NCI-H1048 (cell line): ENCODE measurements at places on chromosomes 6 and 20.

DNA sequence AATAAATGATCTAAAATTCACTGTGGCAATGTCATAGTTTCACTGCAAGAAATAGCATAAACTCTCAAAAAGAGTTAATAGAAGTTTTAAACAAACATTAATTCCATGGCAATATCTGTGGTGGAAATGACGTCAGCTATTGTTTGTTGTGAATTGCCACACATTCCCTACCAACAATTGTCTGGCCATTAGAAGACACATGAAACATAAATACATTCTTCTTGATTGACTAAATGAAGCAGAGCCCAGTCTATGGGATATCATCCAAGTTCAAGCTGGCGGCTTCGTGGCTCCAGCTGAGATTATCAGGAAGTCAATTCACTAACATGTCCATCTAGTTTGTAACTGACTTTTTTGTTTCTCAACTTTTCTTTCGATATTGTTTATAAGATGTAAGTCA, 369.0 kb downstream of the ARHGAP18 start:
- DNase-seq = no peak

- DNase-seq = peak; percentile 36
Measured at GRCh38 chr20:41086402-41087324, 50.7 kb upstream of the PLCG1 start.

- DNase-seq = no peak
Measured at GRCh38 chr6:134170844-134171243, 118.4 kb upstream of the SLC2A12 start.

DNA sequence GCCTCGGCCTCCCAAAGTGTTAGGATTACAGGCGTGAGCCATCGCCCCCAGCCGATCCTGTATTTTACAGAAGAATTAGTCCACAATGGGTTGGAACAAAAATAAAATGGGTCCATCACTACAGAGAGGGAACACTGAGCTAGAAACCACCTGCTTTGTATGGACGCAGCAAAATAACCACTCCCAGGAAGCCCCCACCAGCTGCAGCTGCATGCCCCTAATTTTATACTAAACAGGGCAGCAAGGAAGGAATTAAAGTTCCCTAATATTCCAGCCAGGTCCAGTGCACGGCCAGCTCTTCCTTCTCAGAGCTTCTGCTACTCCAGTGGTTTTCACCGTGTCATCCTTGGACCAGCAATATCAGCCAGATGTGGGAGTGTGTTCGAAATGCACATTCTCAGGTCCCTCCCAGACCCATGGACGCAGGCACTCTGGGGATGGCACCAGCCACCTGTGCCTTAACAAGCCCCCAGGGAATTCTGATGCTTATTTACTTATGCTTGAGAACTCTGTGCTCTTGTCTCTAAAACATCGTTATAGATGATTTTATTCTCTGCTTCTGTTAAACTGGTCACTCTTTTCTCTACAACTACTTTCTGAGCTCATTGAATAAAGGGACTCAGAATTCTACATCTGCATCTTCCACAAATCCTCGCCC, 189.5 kb upstream of the SLC24A3 start:
- DNase-seq = no peak

DNA sequence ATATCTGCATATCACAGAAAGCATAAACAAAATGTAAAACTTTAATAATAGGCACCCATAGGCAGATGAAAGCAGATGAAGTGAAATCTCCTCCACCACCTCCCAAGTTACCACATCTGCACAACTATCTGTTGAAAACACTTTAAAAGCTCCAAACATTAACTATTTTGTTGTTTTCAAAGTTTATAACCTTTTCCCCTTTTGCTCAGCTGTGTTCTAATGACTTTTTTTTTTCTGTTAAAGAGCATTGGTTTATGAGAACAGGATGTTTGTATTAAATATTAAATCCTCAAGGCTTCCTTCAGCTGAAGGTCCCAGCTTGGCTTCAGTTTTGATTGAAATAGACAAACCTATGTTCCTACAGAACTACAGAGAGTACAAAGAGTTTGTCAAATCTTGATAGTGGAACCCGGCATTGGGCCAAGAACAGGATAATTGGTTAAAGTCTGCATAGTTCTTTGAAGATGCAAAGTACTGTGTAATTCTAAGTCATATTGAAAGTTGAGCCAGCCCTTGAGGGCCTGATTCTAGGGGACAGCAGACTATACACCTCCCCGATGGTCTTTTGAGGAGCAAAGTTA, 255.1 kb upstream of the JAG1 start:
- no peak for DNase-seq
